ENCODE measurements at places on chromosomes 2 and 18. TPM values are rescaled to one million over a fixed set of nuclear protein-coding genes. Genes with fewer than 3 reads are reported as not detected.

PAX8 gene
- 0.17 TPM for total RNA-seq

G6PC2 gene
- not detected for total RNA-seq

MAL gene
- total RNA-seq, result not detected

INPP1 gene
- total RNA-seq, result 9.1 TPM

COL4A4 gene
- total RNA-seq, result 0.15 TPM

PFN4 gene
- 0.17 TPM for total RNA-seq

SLC38A11 gene
- not detected for total RNA-seq

TNS1 gene
- total RNA-seq, result 18.3 TPM

TMEM185B gene
- 29.4 TPM for total RNA-seq

RGPD4 gene
- total RNA-seq, result not detected

ZNF142 gene
- total RNA-seq, result 11.1 TPM

CTAGE1 gene
- not detected for total RNA-seq

AQP12B gene
- total RNA-seq, result not detected

TMEM17 gene
- 1.5 TPM for total RNA-seq

GRB14 gene
- total RNA-seq, result not detected

CD8B2 gene
- not detected for total RNA-seq

KLHL41 gene
- 0.34 TPM for total RNA-seq

SCN2A gene
- total RNA-seq, result 1.2 TPM

KCTD18 gene
- 11.6 TPM for total RNA-seq

ARHGAP15 gene
- total RNA-seq, result not detected

AFF3 gene
- 11.3 TPM for total RNA-seq

LIMS3 gene
- total RNA-seq, result 1.2 TPM

IL37 gene
- total RNA-seq, result not detected

CTNNA2 gene
- total RNA-seq, result not detected

VWC2L gene
- total RNA-seq, result not detected

CYS1 gene
- total RNA-seq, result 0.30 TPM

LAMA1 gene
- total RNA-seq, result 6.2 TPM

GAL3ST2 gene
- not detected for total RNA-seq

SERPINB8 gene
- 7.4 TPM for total RNA-seq

ALPP gene
- not detected for total RNA-seq

PSMA8 gene
- total RNA-seq, result not detected

SP140L gene
- 4.9 TPM for total RNA-seq

RFX8 gene
- total RNA-seq, result 4.2 TPM

ALKAL2 gene
- not detected for total RNA-seq

KATNAL2 gene
- 1.7 TPM for total RNA-seq

MOGAT1 gene
- total RNA-seq, result not detected

CHRNG gene
- total RNA-seq, result not detected

DTYMK gene
- 139 TPM for total RNA-seq

MARCO gene
- not detected for total RNA-seq

COL6A3 gene
- total RNA-seq, result 614 TPM

DARS1 gene
- total RNA-seq, result 62.5 TPM

NT5C1B gene
- total RNA-seq, result not detected

TMEM198 gene
- 1.2 TPM for total RNA-seq

CXCR1 gene
- not detected for total RNA-seq

STAM2 gene
- total RNA-seq, result 20.1 TPM

KCMF1 gene
- total RNA-seq, result 32.0 TPM

ZNF385B gene
- not detected for total RNA-seq

HAT1 gene
- 50.6 TPM for total RNA-seq

POTEI gene
- total RNA-seq, result not detected

LINC00305 gene
- not detected for total RNA-seq

RIT2 gene
- total RNA-seq, result not detected

HJURP gene
- 39.4 TPM for total RNA-seq

ERMN gene
- not detected for total RNA-seq

EMILIN2 gene
- total RNA-seq, result 15.3 TPM

All from bronchus fibroblast of lung (primary cell).